ENCODE measurements at places on chromosomes 4 and X. TPM values are rescaled to one million over a fixed set of nuclear protein-coding genes. Genes with fewer than 3 reads are reported as not detected.

GRCh38 chrX:1661048-1661921, 46.4 kb downstream of the ASMT start:
- no peaks in the 10 kb centered on the region for H3K27me3 ChIP-seq
- H3K4me1 ChIP-seq: peaks cover 12% of the 10 kb centered on the region
- DNase-seq: no peak
- H3K27ac ChIP-seq: no peak overlapping the region
- H3K36me3 ChIP-seq: no peaks in the 10 kb centered on the region

- no peaks in the 10 kb centered on the region for H3K27me3 ChIP-seq
- no peak for DNase-seq
- no peaks in the 10 kb centered on the region for H3K4me1 ChIP-seq
- H3K36me3 ChIP-seq: no peaks in the 10 kb centered on the region
These were observed 152.7 kb downstream of the FHIP1A start for GRCh38 chr4:151561551-151562256.

- H3K36me3 ChIP-seq: no peaks in the 10 kb centered on the region
- DNase-seq: no peak
- H3K27ac ChIP-seq: no peak overlapping the region
- H3K4me3 ChIP-seq: no peak overlapping the region
These were observed 94.9 kb upstream of the SHISA3 start for GRCh38 chr4:42302348-42302747.

DNA sequence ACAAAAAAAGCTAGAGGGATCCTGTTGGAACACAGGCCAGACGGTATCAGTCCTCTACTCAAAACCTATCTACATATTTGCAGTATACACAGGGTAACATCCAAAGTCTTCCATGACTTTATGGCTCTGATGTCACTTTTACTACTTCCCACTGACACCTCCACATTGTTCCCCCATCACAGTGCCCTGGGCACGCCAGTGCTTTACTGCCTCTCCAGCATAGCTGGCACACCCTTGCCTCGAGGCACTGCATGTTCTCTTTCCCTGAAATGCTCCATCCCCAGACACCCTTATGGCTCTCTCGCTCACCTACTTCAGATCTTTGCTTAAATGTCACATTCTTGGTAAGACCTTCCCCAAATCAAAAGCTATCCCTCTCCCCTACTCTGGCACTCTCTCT, 6.3 kb upstream of the ATP10D start:
- no peak for DNase-seq
- H3K27ac ChIP-seq: no peak overlapping the region
- H3K4me3 ChIP-seq: no peak overlapping the region

DNA sequence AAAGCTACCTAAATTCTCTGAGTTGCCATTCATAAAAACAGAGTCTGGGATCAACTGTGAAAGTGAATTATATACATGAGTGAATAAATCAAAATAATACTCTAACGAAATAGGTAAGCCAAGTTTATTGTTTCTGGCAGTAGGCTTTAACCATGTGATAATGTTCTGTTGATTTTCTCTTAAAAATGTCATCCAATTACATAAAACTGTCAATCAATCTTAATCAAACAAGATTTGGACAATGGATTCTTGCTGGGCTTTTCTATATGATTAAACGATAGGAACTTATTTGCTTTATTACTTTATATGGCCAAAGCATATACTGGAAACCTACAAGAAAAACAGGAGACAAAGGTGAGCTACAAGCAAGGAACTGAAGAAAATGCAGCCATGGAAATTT, 148.8 kb downstream of the INPP4B start:
- H3K27ac ChIP-seq: no peak overlapping the region
- no peak overlapping the region for H3K4me3 ChIP-seq
- DNase-seq: no peak
- H3K36me3 ChIP-seq: no peaks in the 10 kb centered on the region

Gene FGFRL1
- 30.5 TPM for total RNA-seq

Gene FOXO4
- 39.1 TPM for total RNA-seq

Gene FGD1
- total RNA-seq: 11.4 TPM

Gene F11
- not detected for total RNA-seq

Gene TMEM185A
- total RNA-seq: 11.2 TPM

Gene LAP3
- 83.1 TPM for total RNA-seq

Gene PDLIM3
- total RNA-seq: 2,098 TPM

All from esophagus muscularis mucosa (tissue), 4 donors.